Activated naive CD4-positive, alpha-beta T cell treated with Interleukin-2 at 50 U/mL for 16 hours (primary cell): ENCODE measurements at places on chromosomes 2 and 18.

DNA sequence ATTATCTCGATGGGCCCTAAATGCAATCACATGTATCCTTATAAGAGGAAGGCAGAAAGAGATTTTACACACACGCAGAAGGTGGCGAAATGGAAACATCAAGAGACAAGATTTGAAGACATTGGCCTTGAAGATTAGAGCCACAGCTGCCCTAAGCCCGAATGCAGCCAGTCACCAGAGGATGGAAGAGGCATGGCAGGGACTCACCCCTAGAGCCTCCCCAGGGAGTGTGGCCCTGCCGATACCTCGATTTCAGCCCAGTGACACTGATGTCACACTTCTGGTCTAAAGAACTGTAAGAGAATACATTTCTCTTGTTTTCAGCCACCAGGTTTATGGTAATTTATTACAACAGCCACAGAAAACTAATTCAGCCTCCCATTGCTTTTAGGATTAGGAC is 17.4 kb downstream of the TTC39C start:
- no peak for DNase-seq

DNA sequence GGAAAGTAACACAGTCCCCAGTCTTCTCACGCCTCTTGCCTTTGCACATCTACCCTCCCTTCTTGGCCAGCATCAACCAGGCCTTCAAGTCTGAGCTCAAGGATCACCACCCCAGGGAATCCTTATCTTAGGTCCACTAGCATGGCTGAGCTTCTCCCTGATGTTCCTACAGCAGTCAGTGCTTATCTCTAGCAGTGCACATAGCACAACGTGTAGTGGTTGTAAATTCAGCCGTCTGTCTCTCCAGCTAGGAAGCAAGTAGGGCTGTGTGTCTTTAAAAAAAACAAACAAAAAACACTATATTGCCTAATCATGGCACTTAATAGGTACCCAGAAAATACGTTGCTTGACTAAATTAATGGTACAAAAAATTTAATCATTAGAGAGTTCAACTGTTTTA is 29.2 kb downstream of the KCNG3 start:
- no peak for DNase-seq

- DNase-seq = no peak
These were observed 5.9 kb downstream of the NRXN1 start for GRCh38 chr2:51025906-51026555.

DNA sequence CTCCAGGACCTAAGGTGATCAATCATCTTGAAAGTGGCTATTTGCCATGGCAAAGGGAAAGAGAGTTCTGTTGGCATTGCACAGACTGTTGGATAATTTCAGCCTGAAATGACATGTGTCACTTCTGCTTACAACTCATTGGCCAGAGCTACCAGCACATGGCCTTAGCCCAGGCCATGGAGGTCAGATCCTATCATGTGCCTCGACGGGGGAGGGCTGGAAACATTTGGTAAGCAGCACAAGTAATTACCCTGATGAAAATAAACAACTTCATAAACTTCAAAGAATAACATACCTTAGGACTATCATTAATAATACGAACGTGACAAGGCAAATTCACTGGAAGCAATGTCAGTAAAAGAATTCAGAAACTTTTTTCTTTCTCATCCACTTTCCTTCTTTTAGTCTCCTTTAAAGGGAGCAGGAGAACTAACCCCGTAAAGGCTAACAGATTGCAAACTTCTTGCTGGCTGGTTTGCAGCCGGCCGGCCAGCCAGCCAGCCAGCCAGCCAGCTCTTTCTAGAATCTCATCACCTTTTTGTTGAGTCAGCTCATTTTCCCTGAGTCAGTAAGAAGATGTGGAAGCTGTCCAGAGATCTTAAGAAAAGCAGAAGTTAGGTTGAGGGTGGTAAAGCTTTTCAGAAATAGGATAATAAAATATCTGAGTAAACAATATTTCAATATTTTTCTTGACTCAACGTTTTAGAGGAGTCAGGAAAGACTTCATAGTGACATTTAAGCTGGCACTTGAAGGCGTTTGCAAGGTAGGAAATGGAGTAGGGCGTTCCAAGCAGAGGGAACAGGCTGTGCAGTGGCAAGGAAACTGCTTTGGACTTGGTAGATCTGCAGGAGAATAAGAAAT is 31.9 kb downstream of the CNRIP1 start:
- no peak for DNase-seq

DNA sequence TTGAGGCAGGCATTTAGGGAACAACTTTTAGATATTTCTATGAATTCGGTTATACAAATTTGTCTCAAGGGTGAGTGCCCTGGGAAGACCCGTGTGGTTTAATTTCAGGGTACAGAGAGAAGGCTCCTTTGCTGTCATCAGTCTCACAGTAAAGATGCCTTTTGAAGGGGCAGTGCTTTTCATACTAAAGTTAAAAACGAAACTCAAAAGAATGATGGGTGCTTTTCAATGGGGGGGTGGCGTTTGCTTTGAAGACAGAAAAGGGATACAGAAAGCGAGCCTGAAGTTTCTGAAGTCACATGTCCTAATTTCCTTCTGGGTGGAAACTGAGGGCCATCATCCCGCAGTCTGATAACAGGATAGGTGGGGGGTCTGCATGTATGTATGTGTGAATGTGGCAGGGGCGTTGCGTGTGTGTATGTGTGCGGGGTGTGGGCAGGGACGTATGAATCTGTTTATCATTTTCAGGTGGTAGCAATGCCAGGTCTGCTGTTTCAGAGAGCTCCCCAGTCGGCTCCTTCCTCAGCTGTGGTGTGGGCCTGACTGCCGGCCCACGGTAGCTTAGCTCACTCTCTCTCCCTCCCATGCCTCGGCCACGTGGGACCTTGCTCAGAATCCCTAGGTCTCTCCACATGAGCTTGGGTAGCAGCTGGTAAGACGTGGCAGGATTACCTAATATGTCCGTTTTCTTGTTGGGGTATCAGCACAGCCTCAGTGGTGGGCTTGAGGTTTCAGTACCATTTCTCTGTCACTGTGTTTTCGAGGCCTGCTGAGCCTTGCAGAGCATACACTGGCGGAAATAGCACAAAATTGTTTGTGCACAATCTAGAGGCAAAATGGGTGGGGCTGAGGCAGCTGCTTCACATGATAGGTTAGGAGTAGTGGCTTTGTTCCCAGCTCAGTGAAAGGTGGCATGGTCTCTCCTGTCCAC is 32.7 kb downstream of the ARHGAP25 start:
- DNase-seq = peak; percentile 47

GRCh38 chr2:70990216-70990615 is 4.5 kb downstream of the TEX261 start:
- no peak for DNase-seq

- DNase-seq = no peak
These were observed 113.0 kb downstream of the ATP9B start for GRCh38 chr18:79182047-79182713.

GRCh38 chr2:52613064-52613463 is 1154.5 kb upstream of the CHAC2 start:
- DNase-seq = no peak

- no peak for DNase-seq
These were observed 42.4 kb downstream of the XDH start for GRCh38 chr2:31372097-31372496.

DNA sequence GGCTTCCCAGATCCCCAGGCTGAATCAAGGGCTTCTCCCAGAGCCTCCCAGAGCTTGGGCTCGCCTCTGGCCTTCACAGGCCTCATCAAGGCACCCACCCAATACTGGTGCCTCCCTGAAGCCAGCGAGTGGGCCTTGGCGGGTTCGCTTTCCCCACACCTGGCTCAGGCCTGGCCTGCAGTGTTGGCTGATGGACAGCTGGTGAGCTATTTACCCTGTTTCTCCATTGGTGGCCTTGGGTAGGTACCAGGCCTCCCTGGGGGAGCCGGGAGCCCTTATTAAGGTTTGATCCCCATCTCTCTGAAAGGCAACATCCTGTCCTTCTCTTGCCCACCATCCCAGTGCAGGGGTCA is 18.2 kb upstream of the DUSP2 start:
- DNase-seq = no peak

DNA sequence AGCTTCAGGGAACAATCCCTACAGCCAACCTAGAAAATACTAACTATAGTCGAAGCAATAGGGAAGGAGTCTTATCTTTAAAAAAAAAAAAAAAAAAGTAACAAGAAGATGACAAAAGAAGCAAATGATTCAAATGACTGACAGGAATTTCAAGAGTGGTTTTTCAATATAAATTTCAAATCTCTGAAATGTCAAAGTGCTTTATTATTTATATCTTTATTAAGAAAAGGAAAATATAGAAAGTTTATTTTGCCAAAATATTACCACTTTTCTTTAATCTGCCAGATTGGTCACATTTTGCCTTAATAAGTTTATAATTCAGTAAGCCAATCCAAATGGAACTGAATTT is 63.5 kb upstream of the HNRNPA3 start:
- no peak for DNase-seq

DNA sequence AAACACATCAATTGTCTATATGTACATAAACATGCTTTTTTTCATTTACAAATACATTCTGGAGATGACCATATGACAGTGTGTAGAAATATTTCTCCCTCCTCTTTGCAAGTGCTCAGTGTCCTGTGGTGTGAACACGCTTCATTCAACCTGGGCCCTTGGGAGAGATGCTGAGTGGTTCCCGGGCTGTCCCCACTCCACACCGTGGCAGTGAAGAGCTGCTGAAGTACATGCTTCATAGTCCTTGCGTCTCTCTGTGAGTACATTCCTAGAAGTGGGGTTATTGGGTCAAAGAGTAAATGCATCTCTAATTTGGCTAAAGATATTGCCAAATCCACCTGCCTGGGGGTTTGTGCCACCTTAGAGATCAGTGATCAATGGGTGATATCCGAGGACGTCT is 6.5 kb upstream of the GPR35 start:
- no peak for DNase-seq

GRCh38 chr2:230348787-230349186 is 21.8 kb downstream of the SP140L start:
- DNase-seq = no peak

GRCh38 chr18:48125724-48126123 is 195.3 kb upstream of the SMAD2 start:
- DNase-seq = no peak

- no peak for DNase-seq
These were observed 67.8 kb downstream of the TTC32 start for GRCh38 chr2:19833978-19834377.

- DNase-seq = no peak
These were observed 82.8 kb downstream of the GLI2 start for GRCh38 chr2:120818441-120818920.

GRCh38 chr2:3343012-3343411 is 34.6 kb downstream of the EIPR1 start:
- no peak for DNase-seq

GRCh38 chr2:219441451-219442255 is 7.0 kb downstream of the SPEG start:
- DNase-seq = peak; percentile 48

GRCh38 chr2:226524381-226524843 is 275.2 kb downstream of the IRS1 start:
- no peak for DNase-seq

GRCh38 chr2:129070663-129071062 is 752.0 kb upstream of the HS6ST1 start:
- no peak for DNase-seq

DNA sequence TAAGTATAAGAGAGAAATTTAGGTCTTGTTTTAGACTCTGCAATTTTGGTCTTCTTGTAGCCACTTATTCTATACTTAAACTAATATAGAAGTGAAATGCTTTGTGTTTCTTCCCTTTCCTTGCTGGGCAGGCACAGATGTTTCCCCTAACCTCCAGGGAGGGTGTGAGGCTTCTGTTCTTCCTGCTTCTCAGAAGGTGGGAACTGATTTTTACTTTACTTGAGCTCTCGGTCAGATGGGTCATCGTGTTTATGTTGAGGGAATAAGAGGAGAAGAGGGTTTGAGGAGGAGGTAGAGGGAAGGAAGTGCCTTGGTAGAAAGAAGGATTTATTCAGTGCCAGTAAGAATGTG is 92.5 kb upstream of the CXCR4 start:
- no peak for DNase-seq

DNA sequence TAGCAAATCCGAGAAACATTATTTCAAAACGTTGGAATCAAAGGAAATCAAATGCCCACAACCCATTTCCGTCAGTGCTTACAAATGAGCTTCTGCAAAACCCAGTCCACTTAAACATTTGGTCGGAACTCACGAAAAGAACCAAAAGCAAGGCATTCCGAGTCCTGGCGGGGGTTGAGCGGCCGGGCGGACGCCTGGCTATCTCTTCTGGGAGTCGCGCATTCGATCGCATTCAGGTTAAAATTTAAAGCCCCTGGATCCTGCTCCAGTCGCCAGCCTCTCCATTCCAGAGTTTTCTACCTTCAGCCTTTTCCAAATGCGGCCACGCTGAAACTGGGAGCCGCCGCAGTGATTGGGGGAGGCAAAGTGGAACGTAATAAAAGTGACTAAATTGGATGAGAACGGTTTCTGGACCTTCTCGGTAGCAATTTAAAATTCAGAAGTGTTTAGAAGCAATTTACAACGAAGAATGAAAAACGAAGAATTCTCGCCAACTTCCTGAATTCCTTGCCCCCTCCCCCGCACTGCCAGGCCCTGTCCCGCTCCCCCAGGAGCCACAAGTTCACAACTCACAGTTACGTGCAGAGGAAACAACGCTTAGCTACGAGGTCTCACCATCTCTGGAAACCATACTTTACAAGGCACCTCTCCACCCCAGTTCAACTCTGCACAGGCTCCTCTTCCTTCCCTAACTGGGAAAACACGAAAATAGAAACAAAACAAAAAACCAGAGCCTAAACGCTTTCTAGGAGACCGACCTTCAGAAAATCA is 1.7 kb upstream of the GATA6 start:
- no peak for DNase-seq

GRCh38 chr18:5618047-5618688 is 74.4 kb upstream of the EPB41L3 start:
- DNase-seq = no peak

GRCh38 chr18:10660179-10660884 is 134.5 kb downstream of the NAPG start:
- DNase-seq = no peak

- no peak for DNase-seq
These were observed 264.4 kb upstream of the SIX2 start for GRCh38 chr2:45273412-45274249.

DNA sequence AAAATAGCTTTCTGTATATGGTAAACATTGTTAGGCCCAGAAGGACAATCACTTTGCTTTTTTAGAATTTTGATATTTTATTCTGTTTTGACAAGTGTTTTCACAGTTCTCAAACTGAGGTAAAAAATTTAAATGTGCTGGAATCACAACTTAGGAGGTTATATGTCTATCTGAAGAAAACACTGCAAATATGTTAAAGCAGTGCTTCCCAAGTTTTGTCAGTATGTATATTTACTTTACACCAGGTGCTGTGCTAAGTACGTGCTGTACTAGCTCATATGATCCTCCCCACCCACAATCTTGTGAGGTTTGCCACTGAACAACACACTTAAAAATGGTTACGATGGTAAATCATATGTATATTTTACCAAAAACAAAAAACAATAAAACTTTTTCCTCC is 124.2 kb downstream of the CABYR start:
- no peak for DNase-seq

DNA sequence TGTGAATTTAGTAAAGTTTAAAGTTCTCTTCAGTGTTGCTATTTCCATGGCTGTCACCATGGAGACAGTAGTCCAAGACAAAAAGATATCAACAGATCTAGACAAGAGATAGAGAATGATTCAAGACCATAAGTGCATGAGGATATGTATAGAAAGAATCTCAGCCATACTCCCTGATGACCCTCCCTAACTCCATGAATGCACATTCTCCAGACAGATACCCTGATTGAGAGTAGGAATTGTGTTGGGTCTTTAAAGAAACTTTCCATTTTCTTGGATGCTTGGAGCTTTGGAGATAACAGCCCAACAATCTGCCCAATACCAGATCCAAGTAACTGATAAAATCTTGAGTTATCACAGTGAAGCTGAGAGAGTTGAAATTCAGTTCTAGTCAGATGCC is 1601.2 kb upstream of the CELF4 start:
- no peak for DNase-seq

- DNase-seq = no peak
These were observed 175.7 kb downstream of the SOCS6 start for GRCh38 chr18:70464343-70465114.
